Stimulated activated CD4-positive, alpha-beta T cell treated with anti-CD3 and anti-CD28 coated beads, Interleukin-15, amount 100 ng/mL, for 1 hour (primary cell): ENCODE measurements at places on chromosomes 12 and 14.

DNA sequence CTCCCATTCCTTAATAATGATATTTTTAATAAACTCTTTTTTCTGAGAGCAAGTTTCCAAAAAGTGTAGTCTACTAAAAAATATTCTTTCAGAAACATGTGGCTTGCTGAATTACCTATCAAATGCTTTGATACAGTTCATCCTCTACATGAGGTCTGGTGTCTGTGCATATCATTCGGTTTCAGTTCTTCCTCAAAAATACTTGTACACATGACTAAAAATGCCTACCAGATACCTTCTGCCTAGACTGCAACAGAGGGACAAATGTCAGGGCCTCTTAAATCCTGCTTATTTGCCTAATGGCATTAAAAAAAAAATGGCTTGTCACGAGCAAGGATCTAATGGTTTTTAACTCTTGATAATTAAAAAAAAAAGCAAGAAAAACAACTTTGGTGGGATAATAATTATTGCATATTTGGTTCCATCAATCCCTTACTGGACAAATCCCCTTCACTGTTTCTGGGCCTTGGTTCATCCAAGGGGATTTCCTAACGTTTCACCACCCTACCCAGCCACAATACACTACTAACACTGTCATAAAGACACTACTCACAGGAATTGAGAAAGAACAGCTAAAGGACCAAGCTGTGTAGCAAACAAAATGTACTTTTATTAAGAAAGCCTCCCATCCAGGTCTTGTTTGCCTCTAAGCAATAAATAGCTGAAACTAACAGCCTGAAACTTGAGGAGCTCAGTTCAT lies 45.7 kb downstream of the PARP11 start:
- DNase-seq: no peak

- no peak for DNase-seq
Observed at GRCh38 chr12:128918481-128919260, 65.4 kb downstream of the GLT1D1 start.

DNA sequence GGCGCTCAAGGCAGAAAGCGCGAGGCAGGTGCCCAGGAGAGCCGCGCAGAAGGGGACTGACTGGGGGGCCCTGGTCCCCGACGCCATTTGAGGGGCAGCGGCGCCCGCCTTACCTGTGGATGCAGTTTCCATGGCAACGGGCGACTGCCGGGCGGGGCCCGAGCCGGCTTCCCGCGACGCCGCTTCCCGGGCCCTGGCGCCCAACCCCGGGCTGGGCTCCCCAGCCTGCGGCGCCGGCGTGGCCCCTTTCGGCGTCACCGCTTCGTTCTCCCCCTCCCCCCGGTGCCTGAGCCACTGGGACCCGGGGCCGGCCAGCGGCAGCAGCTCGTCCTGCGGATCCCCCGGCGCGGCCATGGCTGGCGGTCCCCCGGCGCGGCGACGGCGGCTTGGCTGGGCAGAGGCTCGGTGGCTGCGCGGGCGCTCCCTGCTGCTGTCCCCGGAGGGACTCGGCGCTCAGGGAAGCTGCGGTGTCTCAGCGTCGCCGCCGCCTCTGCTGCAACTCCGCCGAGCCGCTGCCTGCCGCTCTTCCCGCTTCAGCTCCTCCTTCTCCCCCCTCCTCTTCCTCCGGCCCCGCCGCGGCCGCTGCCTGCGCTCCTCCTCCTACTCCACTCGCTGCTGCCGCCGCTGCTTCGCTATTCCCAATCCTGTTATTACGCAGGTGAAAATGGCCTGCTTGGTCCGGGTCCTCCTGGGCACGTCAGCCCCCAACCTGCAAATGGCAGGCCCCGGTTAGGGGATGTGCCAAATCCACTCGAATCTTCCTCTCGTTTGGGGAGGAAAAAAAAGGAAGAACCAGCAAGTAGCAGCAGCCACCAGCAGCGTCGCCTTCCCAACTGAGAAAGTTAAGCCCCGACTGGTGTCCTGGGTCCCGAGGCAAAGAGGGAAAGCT lies at the start of gene RTN1:
Gene RTN1 (minus strand): TSS at position 500 of the 889 bp plus-strand sequence. CDS start 146 bp downstream, at position 354.
- DNase-seq: no peak

GRCh38 chr12:104703372-104703771 lies 246.6 kb downstream of the CHST11 start:
- DNase-seq: no peak

DNA sequence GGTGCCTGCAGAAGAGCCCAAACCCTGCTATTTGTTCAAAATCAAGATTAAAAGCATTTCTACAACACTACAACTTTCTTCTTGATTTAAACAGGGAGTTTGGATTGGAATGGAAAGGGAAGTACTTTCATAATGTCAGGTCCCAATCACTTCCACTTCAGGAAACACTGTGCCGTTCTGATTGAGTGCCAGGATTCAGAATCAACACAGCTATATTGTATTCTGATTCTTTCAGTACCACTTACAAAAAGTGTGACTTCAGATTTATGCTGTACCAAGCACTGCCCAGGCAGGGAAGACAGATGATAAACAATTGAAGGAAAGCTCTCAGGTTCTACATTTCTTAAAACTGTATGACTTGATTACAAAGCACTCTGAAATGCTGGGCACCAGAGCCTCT lies 3.2 kb downstream of the TDP1 start:
- DNase-seq: no peak

DNA sequence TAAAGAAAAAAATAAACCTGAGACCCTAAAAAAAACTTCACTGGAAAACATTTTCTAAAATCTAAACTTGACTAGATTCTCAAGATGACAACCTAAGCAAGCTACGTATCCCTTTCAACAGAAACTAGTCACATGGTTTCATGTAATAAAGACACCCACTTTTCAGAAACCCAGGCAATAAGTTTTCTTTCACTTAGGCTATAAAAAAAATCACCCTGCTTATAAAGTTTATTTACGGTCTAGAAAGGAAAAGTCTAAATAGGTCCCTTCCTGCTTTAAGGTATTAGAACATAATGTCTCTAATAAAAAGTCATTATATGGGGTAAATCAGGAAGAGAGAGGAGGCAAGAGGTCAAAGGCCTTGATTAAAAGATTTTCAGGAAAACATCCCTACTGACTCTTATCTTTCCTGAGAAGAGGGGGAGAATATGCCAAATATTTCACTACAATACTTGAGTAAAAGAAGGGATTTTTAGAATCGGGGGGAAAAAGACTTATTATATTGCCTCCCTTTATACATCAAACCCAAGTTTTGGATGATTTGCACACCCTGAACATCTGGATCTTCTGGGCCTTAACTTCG lies 9.5 kb downstream of the CLIP1 start:
- no peak for DNase-seq

- no peak for DNase-seq
Observed at GRCh38 chr12:104865080-104865479, 93.0 kb downstream of the SLC41A2 start.

GRCh38 chr12:27488479-27488878 lies 35.5 kb upstream of the PPFIBP1 start:
- DNase-seq: no peak

GRCh38 chr12:85711735-85712390 lies 124.3 kb downstream of the RASSF9 start:
- DNase-seq: no peak

DNA sequence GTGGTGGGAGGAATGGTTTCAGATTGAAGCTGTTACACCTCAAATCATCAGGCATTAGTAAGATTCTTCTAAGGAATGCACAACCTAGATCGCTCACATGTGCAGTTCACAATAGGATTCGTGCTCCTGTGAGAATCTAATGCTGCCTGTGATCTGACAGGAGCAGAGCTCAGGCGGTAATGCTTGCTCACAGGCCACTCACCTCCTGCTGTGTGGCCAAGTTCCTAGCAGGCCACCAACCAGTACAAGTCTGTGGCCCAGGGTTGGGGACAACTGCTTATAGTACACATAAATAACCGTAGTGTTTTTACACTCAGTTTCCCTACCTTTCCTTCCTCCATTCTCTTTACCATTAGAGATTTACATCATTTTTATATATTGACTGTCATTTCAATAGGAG lies 121.4 kb downstream of the SLCO1B3 start:
- no peak for DNase-seq

GRCh38 chr14:68894802-68895703 lies 84.0 kb downstream of the ACTN1 start:
- DNase-seq: no peak

GRCh38 chr12:68675101-68675842 lies 11.5 kb upstream of the NUP107 start:
- peak; percentile 23 for DNase-seq

- no peak for DNase-seq
Observed at GRCh38 chr14:26121181-26121580, 476.7 kb downstream of the NOVA1 start.

GRCh38 chr12:11741434-11742092 lies 92.1 kb downstream of the ETV6 start:
- no peak for DNase-seq

DNA sequence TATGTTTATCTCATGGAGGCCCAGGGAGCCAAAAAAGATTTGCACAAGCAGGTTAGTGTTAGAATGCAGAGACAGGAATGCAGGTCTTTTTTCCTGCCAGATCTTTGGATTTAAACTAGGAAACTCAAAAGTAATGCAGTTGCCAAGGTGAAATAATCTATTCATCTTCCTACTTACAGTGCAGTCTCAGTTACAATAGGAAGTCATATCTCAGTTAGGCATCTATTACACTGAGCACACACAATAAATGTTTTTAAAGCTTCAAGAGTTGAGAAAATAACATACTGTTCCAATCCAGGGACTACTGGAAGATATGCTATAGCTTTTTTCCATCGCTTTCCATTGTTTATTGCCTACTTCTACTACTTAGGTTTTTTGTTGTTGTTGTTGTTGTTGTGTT lies 279.3 kb upstream of the E2F7 start:
- no peak for DNase-seq

DNA sequence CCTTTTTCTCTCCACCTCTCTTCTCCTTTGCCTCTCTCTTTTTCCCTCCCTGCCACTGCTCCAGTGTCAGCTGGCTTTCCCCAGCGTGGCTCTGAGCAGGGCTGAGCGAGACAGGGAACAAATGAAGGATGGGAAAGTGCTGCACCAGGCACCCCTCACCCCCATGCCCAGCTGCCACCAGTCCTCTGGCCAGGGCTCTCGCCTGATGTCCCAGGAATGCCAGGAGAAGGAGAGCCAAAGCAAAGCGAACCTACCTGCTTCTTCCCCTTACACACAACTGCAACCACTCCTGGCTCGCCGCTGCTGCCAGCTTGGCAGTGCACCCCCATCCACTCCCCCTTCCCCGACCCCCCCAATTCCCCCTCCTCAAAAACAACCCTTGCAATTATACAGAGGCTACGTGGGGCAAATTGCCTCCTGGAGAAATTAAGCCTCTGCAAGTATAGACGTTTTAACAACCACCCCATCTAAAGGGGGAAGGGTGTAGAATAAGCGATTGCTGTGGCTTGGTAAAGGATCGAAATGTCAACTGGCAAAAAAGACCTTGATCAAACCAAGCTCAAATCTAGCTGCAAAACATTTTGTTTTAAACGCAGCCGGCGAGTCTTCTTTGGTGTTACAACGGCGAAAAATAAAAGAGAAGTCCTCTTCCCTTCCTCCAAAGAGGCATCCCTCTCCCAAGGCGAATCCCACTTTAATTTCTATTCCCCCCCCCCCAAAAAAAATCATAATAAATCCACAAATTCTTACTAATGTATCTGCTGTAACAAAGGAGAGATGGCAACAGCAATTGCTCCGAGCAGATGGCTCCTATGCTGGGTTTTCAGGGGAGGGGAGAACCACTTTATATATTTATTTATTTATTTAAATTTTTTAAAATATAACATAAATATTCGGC lies 2.9 kb downstream of the BCL11B start:
- DNase-seq: no peak

GRCh38 chr14:94354638-94355185 lies 31.6 kb upstream of the SERPINA6 start:
- no peak for DNase-seq
